ENCODE measurements at places on chromosomes 12 and 14.

DNA sequence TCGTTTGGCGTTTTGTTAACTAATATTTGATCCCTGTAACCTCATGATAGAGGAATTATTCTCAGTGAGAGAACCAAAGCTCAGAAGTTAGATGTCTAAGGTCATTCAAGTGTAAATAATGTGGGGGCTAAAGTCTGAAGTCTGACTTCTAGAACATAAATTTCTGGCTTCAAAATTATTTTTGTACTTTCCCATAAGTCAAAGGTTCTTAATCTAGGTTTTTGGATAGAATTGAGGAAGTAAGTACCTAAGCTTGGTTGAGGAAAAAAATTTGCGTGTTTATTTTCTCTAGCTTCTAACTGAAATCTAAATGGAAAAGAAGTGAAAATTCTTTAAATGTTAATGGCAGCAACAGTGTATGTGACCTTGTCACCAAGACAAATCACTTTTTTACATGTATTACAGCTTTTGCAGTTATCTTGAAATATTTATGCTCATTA, 2.3 kb downstream of the LARP4 start:
- DNase-seq, result no peak

DNA sequence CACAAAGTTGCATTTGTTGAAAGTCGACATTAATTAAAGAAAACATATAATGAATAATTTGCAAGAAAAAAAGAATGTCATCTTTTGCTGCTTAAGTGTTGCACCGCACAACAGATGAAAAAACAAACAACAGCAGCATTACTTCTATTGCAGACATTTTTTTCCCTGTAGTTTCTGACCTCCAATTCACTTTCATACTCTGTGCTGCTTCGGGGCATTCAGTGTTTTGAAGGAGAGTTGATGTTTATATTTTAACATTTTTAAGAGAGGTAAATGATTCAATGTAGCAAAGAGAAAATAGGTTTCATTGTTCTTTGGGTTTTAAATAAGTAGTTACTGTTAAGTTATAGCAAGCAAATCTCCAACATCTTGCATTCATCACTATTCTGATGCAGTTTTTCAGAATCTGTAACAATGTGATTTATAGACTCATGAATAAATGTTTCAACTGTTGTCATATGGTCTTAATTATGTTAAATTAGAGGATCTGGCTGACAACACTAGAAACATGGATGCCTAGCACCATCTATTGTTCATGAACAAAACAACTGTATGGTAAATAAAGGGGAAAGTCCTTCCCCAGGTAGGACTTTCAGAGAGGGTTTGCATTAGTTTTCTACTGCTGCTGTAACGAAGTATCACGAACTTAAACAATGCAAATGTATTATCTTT, 168.1 kb downstream of the BCAT1 start:
- no peak for DNase-seq

GRCh38 chr12:76084863-76085519, 506 bp upstream of the NAP1L1 start:
- DNase-seq, result no peak

GRCh38 chr12:27094726-27095125, 12.3 kb upstream of the C12orf71 start:
- DNase-seq, result no peak

DNA sequence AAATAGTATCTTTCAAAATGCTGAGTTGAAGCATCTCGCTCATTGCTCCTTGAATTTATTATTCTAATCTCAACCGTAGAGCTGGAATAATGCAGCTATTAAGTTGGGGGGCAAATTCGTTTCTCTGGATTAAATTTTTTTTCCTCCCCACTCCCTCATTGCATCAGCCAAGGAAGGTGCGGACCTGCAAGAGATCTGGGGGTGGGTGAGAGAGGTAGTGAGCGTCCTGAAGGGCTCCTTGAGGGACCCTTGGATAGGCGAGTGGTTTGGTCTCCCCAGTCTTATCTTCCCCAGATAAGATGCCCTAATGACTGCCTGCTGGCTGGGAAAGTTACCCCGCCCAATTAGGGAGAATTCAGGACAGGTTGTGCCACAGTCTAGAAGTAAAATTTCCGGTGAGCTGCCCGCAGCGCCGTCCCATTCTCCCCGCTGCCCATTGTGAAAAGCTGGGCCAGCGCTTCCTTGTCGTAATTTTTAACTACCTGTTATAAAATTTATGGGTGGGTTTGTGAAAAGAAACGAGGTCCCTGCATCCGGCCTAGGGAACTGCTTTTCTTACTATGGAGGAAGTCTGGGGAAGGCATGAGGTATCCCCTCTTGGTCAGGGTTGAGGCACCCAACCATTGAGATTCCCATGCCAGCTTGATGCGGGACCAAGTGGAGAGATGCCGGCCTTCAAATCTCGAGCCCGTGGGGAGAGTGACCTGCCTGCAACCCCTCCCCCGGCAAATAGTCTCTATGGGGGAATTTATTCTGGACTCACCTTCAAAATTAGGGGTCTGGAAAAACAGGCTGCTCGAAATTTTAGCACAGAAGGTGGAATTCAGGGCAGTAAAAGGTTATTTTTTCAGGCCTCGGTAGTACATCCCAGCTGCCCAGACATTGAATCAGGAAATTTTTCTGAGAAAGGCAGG, 6.5 kb downstream of the HOXC8 start:
- no peak for DNase-seq

GRCh38 chr14:50670196-50670865, 2.2 kb upstream of the SAV1 start:
- DNase-seq, result no peak

- no peak for DNase-seq
Observed at GRCh38 chr12:5371631-5372030, 60.3 kb upstream of the NTF3 start.

DNA sequence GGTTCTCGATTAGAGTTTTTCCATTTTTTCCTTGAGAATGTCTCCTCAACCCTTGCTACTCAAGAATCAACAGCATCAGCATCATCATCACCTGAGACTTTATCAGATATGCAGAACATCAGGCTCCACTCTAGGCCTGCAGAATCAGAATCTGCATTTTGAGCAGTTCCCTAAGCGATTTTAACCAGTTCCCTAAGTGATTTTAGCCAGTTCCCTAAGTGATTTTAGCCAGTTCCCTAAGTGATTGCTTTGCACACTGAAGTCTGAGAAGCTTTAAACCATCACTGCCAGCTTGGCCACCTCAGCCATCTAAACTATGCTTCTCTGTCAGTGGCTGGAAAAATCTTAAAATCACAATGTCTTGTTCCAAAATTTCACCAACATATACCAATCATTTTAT, 29.4 kb upstream of the SLC38A1 start:
- no peak for DNase-seq

DNA sequence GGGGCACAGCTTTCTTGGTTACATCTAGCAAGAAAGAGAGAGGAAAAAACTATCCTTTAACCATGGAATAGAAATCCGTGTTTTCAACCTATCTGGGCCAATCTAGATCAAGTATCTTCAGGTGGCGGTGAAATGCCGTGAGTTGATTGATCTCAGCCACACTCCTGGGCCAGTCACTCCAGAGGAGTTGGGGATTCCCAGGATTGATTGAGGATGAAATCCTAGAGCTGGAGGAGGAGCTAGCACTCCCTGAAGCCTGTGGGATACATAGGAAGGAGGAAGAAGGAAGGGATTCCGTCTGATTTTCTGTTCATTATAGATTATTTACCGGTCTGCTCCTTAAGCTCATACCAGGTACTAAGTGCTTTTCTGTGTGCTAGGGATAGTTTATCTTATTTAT, 106.3 kb upstream of the ARID2 start:
- no peak for DNase-seq

DNA sequence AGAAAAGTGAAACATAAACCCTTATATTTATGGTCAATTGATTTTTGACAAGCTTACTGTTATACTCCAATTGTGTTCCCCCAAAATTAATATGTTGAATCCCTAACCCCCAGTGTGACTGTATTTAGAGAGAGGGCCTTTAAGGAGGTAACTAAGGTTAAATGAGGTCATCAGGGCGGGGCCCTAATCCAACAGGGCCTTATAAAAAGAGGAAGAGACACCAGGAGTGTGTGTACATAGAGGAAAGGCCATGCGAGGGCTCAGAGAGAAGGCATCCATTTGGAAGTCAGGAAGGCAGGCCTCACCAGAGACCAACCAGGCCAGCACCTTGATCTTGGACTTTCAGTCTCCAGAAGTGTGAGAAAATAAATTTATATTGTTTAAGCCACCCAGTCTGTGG, 6.5 kb upstream of the VTI1B start:
- no peak for DNase-seq

DNA sequence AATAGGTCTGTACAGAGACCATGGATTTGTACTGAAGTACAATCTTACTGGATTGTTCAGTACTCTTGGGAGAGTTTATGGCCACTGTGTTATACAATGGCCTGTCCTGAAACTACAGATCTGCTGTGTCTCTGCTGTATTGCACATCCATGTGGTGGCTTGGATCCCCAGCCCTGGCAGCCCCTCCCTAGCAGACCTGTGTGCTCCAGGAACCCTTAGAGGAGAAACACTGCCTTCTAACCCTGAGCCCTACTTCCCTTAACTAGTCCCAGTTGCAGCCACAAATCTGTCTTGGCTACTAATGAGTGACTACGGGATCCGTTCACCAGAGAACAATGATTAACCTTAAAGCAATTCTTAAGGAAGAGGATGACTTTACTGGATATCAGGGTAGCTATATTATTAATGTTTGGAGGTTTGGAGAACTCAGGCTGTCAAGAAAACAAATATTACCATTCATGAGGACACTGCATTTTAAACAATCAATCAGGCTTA, 27.7 kb downstream of the RNF34 start:
- DNase-seq, result no peak

DNA sequence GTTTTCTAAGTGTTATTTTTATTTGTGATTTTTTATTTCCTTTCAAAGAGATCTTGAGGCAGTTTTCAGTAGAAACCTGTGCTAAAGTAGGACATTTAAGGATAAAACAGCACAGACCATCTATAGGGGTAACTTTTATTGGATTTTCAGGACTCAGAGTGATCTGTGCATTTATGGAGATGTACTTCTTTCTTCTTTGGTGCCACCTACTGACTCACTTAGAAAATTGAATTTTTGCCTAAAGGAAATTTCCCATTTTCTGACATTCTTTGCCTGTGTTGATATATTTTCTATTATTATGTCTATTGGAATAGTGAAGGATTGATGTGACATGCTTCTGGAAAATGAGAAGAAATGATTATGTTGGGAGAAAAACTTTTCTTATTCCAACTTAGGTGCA, 113.0 kb downstream of the UNC79 start:
- no peak for DNase-seq

DNA sequence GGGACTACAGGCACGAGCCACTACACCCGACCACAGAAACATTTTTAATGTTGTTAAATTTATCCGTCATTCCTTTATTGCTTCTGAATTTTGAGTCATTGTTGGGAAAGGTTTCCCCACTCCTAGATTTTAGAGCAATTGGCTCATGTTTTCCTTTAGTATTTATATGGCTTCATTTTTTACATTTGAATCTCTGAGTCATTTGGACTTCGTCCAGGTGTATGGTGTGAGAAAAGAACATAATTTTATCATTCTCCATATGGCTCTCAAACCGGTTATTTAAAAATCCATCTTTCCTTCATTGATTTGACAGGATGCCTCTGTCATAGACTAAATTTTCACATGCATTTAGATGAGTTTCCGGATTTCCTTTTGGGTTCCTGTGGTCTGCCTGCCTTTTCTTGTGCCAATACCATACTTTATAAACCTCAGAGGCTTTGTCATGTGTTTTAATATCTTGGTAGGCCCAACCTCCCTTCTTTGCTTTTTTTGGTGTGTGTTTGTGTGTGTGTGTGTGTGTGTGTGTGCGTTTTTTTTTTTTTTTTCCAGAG, 30.9 kb downstream of the LRTM2 start:
- no peak for DNase-seq

- no peak for DNase-seq
Observed at GRCh38 chr14:29421156-29421728, 506.4 kb downstream of the PRKD1 start.

DNA sequence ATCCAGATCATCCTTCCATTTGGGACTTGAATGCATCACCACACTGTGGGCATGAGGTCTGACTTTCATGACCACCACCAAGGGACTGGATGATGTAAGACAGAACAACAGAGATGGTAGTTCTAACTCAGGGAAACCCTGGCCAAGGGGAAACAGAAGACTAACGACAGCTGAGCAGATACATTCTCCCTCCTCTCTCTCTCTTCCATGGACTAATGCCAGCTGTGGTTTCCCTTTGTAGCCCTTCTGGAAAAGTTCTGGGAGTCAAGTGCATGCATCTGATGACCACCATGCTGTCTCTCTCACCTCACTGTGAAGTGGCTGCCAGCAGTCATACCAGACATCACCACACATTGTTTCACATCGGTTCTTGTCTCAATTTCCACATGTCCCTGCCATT, 3.4 kb downstream of the TAS2R30 start:
- DNase-seq, result no peak

GRCh38 chr14:34254571-34254970, 207.5 kb downstream of the SPTSSA start:
- DNase-seq, result no peak

- DNase-seq, result peak; percentile 90
Observed at GRCh38 chr12:121095544-121096198, 37.0 kb upstream of the P2RX7 start.

DNA sequence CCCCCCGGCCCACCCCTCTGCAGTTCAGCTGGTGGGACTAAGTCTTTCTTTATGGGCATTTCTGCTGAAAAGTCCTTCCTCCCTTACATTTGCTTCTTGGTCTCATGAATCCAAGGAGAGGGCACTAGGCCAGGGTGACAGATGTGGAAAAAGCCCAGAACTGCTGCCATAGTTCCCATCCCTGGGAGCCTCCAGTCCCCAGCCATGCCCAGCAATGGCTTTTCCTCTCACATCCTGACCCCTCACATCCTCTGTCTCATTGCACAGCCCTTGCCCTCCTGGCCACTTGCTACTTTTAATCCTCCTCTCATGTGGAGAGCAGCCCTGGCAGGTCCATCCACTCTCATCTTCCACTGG, 122.5 kb downstream of the ZFP36L1 start:
- no peak for DNase-seq

DNA sequence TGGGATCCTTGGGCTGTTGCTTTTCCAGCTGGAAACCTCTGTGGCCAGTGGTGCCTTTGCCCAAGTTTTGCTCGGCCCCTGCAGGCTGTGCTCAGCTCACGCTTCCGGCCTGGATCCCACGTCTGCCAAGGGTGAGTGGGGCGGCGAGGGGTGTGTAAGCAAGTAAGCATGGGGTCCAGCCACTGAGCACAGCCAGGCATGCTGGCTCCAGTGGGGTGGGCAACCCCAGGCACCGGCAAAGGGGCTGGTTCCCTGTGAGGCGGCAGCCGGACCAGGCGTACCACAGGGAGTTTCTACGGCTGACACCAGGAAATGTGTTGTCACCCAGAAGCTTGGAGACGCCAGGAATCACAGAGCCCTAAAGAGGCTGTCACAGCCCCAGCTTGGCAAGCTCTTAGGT, 393.4 kb upstream of the CCDC196 start:
- DNase-seq, result no peak

DNA sequence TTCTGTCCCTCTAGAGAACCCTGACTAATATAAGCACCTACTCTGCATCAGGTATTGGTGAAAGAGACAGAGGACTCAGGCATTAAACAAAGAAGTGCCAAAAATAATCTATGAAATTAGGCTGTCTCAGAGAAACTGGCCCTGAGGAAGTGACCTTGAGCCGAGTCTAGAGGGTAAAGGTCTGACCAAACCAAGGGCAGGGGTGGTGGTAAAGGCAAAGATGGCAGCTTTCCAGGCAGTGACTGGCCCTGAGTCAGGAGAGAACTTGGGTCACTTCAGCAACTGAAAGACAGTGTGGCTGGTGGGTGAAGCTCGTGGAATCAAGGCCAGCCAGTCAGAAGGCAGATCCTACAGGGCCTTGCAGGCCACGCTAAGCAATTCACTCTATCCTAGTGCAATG, 30.6 kb downstream of the CDKL1 start:
- no peak for DNase-seq

Measured in stimulated activated effector memory CD8-positive, alpha-beta T cell treated with anti-CD3 and anti-CD28 coated beads, Interleukin-12 subunit alpha, Interleukin-12 subunit beta, amount 100 ng/mL, for 72 hours (primary cell).